ENCODE measurements at places on chromosomes 3 and 15.
A peak's percentile ranks its signal among the peaks of the same experiment; 100 is the strongest.

- no peak for DNase-seq
Measured at GRCh38 chr3:73558727-73559075, 66.0 kb downstream of the PDZRN3 start.

DNA sequence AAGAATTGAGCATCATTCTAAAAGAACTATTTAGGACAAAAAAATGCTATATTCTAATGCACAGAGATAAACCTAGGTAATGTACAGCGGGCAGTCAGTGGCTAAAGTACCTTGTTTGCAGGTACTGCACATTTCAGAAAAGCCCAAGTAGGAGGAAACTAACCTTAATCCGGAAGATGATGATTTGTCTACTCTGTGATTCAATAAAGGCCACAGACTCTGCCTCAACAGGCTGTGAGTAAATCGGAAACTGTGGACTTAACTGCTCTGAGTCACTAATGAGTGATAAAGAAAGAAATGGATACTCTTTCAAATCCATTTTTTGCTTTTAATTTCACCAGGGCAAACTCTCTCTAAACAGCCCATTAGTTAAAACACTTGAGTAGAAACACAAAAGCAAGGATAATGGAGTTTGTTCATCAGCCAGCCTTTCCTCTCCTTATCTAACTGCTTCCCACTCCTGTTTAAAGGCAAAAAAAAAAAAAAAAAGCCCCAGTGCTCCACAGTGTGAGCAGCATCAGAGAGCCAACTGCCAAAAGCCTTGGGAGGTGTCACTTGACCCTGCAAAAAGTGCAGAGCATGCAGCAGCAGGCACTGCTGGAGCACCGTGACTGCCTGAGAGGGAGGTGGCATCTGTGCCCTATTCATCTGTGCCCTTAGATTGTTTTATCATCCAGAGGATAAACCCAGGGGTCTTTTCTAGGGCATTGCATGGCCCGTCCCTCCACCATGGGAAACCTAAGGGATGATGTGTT lies 187.7 kb downstream of the SATB1 start:
- no peak for DNase-seq

- DNase-seq: no peak
Measured at GRCh38 chr3:62211675-62212429, 161.5 kb downstream of the FEZF2 start.

GRCh38 chr15:60905587-60905986 lies 323.5 kb downstream of the RORA start:
- DNase-seq: no peak

DNA sequence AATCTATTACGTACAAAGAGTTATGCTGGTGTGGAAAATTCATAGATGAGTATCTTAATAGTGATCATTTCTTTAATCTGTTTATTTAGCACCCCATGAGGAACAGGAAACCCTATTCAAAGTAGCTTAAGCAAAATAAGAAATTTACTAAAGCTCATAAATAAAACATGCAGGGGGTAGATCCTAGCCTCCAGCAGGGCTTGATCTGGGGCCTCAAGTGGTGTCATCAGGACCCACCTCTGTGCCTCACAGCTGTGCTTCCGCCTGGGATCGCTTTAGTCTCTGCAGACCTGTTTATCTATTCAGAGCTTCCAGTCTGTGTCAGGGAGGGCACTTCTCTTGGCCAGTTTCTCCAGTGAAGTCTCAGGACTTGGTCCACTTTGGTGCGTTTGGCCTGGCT lies 171.0 kb upstream of the SLC24A5 start:
- no peak for DNase-seq

DNA sequence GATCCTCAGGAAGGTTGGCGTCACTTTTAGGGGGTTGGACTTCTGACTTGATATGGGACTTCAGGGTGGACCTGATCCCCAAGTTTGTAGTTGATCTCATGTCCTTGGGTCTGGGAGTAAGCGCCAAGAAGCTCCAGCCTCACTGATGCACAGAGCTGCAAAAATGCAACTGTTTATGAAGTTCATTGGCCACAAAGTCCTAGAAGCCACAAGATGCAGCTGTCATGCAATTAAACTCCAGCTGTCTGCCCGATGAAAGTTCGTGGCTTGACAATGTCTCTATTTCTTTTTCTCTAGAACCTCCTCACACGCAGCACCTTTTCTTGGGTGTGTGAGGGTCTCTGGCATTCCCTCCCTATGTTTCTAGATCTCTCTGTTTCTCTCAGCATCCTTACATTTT lies 9.2 kb upstream of the ACAN start:
- DNase-seq: no peak

- DNase-seq: peak; percentile 85
Measured at GRCh38 chr3:186772701-186773417, 10.5 kb upstream of the EIF4A2 start.

GRCh38 chr3:105260385-105260784 lies 106.3 kb upstream of the ALCAM start:
- no peak for DNase-seq

GRCh38 chr3:123778991-123779622 lies 105.0 kb downstream of the MYLK start:
- no peak for DNase-seq

DNA sequence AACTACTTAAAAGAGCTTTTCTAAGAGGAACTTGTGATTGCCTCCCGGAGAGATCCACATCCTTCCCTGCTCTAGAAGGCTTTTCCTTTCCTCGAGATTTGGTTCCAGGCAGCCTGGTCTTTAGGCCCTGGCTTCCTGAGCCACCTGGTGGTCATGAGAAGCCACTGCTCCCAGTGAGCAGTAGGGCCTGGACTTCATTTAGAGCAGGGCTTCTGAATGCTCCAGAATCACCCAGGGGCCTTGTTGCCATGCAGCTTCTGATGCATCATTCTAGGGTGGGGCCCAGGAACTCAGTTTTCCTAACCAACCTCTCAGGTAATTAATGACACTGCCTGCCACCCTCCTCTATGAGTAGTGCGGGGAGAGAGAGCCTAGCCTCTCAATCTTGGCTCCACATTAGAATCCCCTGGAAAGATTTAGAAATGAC lies 29.6 kb downstream of the PSMD6 start:
- DNase-seq: peak; percentile 72

GRCh38 chr3:147702509-147702908 lies 293.3 kb downstream of the ZIC1 start:
- DNase-seq: no peak

- no peak for DNase-seq
Measured at GRCh38 chr3:132037581-132037980, 2.8 kb upstream of the CPNE4 start.

GRCh38 chr3:112376241-112376911 lies 43.4 kb downstream of the CD200 start:
- DNase-seq: no peak

DNA sequence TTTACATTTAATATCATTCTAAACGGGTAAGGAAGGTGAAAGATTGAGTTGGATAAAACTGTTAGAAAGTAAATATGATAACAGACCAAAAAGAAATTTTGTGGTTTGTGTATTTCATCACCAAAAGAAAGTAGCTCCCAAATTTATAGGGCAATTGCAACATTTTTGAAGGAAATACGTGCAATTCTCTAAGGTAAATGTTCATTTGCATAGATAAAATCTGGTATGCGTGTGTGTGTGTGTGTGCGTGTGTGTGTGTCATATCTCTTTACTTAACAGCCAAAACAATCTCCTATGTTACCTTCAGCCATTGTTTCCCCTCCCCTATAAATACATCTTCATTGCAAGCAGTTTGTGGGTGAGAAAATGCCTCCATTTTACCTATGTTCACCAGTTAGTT lies 208.4 kb downstream of the TNIK start:
- DNase-seq: no peak

- no peak for DNase-seq
Measured at GRCh38 chr3:122312826-122313225, 12.2 kb upstream of the CSTA start.

- no peak for DNase-seq
Measured at GRCh38 chr3:158104431-158104921, 1.7 kb downstream of the SHOX2 start.

DNA sequence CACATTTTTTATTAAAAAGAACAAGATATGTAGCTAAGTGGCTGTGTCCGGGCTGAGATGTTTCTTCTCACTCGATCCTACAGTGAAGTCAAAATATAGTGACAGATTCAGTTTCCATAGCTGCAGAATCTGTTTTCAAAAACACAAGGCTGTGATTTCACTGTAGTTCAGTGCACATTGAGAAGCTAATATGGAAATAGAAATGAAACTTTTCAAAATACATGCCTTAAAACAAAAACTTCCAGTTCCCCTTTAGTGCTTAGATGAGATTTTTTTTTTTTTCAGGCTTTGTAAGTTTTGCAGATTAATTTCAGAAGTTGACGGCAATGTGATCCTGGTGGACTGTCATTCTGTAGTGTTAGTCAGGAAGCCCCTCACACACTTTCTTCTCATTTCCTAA lies 23.8 kb upstream of the TRAK1 start:
- no peak for DNase-seq

GRCh38 chr3:164371681-164372080 lies 706.6 kb downstream of the SI start:
- DNase-seq: no peak

- no peak for DNase-seq
Measured at GRCh38 chr3:89762405-89762804, 655.0 kb downstream of the EPHA3 start.

- DNase-seq: no peak
Measured at GRCh38 chr3:113914646-113915045, 33.2 kb upstream of the ZDHHC23 start.
